Stimulated activated CD8-positive, alpha-beta memory T cell treated with anti-CD3 and anti-CD28 coated beads, Interleukin-4, amount 100 ng/mL, for 4 hours (primary cell): ENCODE measurements at places on chromosomes 1 and 21.

DNA sequence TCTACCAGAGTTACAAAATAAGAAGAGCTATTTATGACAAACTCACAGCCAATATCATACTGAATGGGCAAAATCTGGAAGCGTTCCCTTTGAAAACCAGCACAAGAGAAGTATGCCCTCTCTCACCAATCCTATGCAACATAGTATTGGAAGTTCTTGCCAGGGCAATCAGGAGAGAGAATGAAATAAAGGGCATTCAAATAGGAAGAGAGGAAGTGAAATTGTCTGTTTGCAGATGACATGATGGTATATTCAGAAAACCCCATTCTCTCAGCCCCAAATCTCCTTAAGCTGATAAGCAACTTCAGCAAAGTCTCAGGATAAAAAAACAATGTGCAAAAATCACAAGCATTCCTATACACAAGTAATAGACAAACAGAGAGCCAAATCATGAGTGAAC, 1169.5 kb downstream of the AMY1C start:
- no peak for DNase-seq

GRCh38 chr1:2152954-2153353, 41.6 kb downstream of the FAAP20 start:
- DNase-seq: no peak

GRCh38 chr1:166471359-166471758, 304.6 kb upstream of the FAM78B start:
- DNase-seq: no peak

DNA sequence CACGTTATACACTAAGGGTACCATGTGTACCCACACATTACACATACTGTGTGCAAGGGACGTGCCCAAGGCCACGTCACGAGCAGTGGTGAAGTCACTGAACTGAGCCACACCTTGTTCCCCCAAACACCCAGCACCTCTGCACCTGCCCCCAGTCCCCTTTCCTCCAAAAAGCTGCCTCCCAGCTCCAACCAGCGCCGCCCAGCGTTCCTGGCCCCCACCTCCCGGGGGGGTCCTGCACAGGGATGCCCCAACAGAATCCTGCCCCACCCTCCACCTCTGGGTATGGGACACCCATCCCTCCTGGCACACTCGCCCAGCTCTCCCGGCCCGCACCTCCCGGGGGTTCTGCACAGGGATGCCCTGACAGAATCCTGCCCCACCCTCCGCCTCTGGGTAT, 54.1 kb downstream of the CHD5 start:
- no peak for DNase-seq

DNA sequence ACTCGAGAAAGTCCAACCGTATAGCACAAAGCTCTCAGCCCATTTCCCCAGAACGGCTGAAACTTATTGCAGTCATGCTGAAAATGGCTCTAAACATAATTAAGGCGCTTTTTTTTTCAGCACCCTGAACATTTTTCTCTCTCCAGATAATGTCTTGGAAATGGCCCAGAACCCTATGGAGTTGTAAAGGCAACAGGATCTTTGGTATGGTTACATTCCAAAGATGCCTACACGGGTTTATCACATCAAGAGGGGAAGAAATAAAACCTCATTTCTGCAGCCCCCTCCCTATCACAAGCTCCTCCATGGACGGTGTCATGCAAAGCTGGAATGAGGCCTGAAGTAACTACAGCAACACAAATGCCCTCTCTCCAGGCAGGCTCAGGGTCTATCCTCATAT, 126.4 kb upstream of the GALNT2 start:
- DNase-seq: no peak

- no peak for DNase-seq
Measured at GRCh38 chr1:174068000-174068399, 45.8 kb upstream of the RC3H1 start.

DNA sequence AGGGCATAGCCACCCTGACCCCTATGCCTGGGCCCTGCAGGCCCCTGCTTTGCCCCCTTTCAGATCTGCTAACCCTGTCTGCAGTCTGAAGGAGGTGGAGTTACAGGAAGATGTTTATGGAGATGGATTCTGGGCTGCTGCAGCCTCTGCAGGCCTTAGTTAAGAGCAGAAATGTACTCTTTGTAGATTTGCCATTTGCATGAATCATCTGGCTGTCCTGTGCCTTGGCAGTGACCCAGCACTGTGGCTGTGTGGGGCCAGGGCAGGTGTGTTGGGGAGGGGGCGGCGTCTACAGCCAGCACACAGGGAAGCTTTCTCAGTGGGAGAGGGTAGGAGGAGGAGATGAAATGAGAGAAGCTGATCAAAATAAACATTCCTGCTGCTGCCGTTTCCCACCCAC, 867.3 kb downstream of the PLA2G4A start:
- DNase-seq: no peak

DNA sequence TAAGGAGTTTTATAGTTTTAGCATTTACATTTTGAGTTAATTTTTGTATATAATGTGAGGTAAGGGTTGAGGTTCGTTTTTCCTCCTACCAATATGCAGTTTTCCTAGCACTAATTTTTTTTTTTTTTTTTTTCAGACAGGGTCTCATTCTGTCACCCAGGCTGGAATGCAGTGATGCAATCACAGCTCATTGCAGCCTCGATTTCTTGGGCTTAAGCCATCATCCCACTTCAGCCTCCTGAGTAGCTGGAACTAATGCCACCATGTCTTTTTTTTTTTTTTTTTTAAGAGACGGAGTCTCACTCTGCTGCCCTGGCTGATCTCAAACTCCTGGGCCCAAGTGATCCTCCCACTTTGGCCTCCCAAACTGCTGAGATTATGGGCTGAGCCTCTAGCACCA, 2.5 kb upstream of the UBASH3A start:
- DNase-seq: no peak

DNA sequence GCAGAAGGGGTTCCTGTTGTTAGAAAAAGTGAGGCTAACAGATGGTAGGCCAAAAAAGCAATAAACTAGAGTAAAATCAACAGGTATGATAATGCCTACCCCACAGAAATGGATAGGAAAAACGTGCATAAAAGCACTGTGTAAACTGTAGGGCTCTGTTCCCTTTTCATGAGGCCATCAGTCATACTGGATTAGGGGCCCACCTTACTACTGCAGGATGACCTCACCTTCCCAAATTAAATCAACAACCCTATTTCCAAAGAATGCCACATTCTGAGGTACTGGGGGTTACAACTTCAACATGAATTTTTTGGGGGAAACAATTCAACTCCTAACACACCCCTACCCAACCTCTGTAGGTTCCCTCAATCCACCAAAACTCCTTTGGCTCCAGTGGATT, 54.9 kb downstream of the KIAA1614 start:
- no peak for DNase-seq

DNA sequence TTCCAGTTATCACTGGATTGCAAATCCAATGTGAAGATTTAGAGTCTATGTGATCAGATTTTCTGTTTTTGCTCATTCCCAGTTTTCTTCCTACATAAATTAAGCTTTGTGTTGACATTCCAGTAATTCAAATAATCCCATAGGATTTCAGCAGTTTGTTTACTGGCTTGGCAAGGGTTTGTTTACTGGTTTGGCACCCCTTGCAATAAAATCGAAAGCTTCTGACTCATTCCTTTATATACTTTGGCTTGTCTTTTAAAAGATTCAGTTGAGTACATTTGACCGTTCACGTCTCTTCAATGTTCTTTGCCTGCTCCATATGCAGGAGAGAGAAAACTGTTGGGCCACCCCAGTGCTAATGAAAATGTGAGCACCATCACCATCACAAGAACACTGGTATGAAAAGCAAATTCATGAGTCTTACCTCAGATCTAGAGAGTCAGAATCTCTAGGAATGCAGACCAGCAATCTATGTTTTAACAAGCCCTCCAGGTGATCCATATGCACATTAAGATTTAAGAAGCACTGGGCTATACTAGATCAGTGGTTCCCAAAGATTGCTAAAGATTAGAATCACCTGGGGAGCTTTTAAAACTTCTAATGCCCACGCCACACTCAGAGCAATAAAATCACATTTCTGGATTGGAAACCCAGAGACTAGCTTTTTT, 32.8 kb downstream of the ZC3H11B start:
- no peak for DNase-seq

DNA sequence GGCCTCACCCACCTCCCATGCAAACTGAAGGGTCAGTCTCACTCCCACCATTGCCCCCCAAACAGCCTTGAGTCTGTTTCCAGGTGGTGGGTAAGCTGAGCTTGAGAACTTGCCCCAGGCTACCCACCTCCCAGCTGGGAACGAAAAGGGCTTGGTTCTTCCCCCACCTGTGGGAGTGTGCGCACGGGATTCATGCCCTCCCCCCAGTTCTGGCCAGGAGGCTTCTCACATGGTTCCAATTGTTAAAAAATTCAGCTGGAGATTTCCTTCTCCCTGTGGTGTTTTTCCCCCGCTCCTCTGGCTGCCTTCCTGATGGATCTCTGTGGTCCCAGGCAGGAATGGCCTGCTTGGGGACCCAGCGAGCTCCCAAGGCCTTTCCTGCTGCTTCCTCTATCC, 81.8 kb upstream of the C21orf91 start:
- no peak for DNase-seq

DNA sequence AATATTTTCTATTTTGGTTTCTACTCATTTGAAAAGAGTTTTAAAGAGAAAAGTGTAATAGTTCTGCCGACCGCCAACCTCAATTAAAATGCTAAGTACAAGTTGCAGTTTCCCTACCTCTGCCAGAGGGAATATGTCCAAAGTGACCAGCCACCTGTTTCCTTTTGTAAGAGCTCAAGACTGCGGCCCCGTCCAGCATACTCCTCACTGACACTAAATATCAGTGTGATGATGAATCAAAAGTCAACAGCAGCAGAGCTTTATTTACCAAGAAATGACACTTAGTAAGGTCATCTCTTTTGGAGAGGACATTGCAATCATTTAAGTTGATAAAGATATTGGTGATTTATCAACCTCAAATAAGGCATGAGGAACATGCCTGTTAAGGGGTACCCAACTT, 57.4 kb upstream of the NRIP1 start:
- DNase-seq: no peak

GRCh38 chr1:208117409-208117808, 126.8 kb downstream of the PLXNA2 start:
- no peak for DNase-seq

DNA sequence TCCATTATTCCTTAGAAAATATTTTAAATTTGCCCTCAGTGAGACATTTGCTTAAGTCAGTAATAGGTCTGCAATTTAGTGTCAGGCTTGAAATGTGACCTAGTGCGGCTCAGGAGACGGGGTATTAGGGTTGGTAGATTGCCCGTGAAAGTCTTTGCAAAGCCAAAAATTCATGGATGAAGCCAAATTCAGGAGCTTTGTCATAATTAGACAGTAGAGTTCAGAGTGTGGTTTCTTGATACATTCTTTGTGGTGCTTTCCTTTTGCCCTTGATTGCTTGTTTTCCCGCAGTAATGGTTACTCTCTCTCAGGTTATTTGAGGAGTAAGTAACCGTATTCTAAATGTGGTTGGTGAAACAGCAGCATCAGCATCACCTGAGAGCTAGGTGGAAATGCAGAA, 120.7 kb downstream of the RPS6KC1 start:
- DNase-seq: no peak

DNA sequence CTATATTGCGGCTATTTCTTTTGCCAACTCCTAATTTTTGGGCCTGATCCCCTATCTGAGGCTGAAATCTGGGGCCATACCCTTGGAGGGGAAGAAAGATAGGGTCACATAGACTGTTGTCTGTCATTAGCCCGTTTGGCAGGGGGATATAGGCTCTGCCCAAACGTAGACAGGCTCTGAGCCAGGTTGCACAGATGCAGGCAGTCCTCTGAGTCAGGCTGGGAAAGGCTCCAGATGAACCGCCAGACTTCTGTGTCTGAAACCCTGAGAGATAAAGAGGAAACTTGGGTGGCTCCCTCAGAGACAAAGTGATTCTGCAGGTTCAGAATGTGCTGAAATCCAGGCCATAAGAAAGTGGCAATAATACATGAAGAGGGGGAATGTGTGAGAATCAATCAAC, 4.0 kb upstream of the CAP1 start:
- DNase-seq: no peak

DNA sequence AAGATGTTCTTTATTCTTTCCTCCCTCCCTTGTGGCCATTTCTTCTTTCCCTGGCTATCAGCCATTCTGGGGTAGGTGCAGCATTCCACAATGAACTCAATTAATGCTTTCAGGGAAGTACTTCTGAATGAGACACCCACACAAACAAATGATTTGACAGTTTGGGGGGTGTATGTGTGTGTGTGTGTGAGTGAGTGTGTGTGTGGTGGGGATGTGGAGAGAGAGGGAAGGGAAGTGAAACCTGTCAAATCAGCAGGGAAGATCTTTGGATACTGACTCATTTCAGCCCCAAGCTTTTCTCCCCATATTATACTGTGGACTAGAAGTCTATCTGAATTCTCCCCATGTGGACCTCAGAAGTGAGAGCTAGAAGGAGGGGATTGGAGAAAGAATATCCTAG, 154.9 kb upstream of the CD34 start:
- DNase-seq: no peak

DNA sequence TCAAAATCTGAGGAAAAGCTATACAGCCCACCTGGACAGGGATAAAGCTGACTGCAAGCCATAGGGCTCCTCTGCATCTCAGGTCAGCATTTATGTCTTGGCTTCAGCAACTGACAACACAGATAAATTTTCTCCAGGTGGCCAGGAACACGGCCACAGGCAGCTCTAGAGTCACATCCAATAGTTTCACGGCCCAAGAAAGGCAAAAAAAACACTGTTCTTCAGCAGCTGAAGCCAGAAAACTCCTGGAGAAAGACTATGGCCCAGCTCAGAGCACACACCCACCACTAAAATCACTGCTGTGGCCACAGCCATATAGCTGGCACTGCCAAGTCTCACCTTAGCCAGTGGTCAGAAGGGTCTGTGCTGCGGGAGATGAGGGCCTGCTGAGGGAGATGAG, 77.8 kb downstream of the HSF2BP start:
- DNase-seq: no peak

GRCh38 chr1:47791879-47792608, 205.1 kb downstream of the TRABD2B start:
- DNase-seq: no peak

- no peak for DNase-seq
Measured at GRCh38 chr1:183546427-183546826, 43.8 kb downstream of the NCF2 start.

DNA sequence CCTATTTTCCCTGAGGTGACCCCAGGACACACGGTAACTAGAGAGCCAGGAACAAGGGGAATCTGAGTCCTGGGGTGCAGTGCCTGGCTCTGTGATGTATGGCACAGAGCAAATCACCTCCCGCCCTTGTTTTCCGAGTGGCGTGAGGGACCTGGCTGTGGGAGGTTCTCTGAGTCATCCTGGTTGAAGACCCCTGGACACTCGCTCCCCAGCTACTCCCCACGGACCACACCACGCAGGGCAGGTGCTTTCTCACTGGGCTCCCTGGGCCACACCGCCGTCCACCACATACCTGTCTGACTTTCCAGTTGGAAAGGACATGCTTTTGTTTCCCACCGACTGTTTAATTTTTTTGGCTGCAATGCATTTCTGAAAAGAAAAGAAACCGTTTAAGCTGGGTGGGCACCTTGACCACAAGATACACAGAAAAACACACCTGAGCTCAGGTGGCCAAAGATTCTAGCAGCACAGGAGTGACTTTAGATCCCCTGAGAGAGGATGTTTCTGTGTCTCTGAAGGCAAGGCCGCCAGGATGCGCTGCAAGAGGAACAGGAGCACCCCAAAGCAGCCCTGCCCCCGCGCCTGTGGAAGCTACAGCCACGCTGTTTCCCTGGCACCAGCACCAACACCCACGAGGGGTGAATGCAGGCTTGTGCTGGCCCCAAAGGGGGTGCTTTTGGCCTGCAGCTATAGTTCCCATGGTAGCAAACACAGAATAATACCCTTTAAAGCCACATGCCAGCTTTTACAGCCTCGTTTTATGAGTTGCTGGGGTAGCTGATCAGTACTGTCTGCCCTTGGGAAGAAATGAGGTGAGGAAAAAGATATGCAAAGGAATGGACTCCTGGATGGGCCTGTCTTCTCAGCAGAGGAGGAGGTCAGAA, 8.1 kb upstream of the SRM start:
- no peak for DNase-seq
